ENCODE measurements at places on chromosomes 6 and 20.

DNA sequence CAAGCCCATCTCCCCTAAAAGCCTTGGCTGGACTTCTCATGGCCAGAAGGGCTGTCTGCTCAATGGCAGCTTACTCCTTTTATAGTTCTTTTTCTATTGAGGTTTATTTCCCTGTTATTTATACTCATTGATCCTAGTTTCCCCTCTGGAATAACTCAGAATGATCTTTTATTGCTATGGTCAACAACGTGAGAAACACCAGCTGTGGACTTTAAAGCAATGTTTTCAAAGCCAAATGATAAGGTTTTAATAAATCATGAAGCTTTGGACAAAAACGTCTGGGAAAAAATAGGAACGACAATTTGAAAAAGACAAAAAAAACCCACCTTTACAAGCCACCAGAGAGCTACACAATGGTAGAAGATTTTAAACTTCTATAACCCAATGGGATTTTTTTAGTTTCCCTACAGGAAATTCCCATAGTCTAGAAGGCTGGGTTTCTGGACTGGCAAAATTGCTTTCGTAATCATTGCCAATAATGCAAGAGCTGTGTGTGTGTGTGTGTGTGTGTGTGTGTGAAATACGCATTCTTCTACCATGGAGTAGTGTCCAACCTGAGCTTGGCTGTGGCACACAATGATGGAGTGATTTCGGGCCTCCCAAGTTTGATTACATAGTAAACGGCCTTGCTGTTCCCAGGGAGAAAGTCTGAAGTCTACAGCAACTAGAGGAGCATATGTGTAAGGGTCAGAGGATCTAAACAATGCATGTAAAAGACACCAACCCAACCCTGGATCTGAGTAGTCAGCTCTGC lies 396.0 kb downstream of the SYNE1 start:
- DNase-seq: no peak

DNA sequence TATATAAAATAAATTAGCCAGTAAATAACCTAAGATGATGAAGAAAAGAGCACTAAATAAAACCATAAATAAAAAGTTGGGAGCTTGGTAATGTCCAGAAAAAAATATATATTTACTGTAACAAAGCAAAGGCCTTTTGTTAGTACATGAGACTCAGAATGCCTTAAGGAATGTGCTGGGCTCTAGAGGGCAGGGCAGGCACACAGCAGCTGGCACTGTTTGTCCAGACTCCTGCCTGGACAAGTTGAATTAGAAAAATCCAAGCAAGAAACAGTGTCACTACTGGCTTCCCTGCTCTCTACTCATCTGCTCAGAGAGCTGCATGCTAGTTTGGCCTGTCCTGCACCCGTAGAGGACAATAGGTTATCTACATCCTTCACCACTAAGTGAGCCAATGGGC lies 8.8 kb downstream of the DEFB129 start:
- DNase-seq: no peak

DNA sequence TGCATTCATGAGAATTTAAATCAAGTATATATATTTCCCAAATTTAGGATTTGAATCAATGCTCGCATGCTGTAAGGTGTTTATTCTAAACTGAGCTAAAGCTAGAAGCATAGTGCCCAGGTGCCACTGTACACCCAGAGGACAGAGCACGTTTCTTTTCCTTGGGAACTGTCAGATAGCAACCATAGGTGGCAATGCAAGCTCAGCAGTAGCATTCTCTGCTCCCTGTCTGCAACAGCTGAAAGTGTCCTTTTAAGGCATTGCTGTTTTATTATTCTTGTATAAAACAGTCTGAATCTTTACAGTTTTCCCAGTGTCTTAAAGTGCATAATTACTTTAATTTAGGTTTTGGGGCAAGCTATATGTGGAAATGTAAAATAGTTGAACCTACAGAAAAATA lies 443.4 kb upstream of the MMS22L start:
- DNase-seq: no peak

- DNase-seq: no peak
These were observed 163.8 kb downstream of the MMUT start for GRCh38 chr6:49299279-49299678.

DNA sequence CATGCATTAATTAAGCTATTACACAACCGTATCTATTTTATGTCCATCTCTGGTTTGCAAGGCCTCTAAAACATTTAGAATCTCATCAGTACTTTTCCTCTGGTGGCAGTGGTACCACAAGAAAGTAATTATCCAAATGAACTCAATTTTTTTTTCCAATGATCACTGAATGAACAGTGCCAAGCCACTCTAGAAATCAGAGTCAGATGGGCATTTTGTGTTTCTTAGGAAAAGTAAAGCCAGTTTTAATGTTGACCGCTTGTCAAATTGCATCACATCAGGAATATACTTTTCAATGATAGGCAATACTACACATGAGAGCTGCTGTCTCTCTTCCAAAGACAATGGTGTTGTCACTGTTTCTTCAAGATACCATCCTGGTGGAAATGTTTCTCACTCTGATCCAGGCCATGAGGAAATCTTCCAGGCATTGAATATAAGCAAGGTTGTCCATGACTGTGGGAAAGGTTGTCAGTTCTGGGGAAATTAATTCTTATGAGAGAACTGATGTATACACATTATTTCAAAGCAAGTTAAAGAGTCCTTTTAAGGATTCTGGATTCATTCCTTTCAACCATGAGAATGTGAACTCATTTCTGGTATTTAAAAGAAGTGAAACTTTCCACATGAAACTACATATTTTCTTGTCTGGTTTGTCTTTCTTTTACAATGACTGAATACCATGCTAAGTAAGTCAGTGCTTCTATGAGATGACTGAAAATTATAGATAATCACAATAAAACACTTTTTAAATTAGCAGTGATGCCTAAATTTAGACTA lies 108.8 kb upstream of the TCF21 start:
- DNase-seq: no peak

DNA sequence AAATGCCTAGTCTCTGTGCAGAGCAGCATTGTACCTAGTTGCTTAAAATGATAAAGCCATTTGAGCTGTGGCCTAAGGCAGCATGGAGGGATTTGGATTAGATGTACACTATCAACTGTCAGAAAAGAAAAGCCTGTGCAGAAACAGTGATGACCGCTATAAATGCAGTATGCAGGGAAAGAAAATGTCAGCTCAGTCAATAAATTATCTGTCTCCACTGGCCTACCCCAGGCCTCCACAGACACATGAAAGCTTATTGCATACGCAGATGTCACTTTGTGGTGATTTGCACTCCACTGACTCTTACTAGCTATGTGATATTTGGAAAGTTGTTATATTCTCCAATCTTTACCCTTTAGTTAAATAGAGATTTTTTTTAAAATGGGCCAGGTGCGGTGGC lies 221.9 kb upstream of the OPRM1 start:
- DNase-seq: no peak

DNA sequence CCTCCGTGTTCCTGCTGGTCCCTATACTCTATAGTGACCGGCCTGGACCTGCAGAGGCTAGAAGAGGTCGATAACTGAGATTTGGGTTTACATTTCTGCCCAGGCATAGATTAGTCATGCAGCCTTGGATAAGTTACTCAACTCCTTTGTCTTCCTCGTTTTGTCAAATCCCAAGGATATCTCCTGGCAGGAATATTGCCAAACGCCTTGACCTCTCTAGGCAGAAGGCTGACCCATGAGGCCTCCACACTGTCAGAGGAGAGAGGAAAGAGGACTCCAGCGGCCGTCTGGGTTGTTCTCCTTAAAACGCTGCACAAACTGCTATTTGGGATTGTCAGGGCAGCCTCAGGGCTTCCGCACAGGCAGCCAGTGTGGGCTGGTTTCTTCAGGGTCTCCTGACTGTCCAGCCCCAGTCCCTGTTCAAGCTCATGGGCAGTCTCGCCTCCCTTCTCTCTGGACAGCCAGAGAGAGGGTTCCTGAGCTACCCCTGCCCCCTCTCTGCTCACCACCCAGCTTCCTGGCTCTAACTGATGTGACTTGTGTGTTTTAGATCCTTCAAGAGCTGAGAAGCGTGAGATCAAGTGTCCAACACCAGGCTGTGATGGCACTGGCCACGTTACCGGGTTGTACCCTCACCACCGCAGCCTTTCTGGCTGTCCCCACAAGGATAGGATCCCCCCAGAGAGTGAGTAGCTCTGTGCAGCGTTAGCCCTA lies 44.7 kb upstream of the PCMTD2 start:
- no peak for DNase-seq

- DNase-seq: no peak
These were observed 82.1 kb downstream of the TCP11 start for GRCh38 chr6:35058865-35059522.

DNA sequence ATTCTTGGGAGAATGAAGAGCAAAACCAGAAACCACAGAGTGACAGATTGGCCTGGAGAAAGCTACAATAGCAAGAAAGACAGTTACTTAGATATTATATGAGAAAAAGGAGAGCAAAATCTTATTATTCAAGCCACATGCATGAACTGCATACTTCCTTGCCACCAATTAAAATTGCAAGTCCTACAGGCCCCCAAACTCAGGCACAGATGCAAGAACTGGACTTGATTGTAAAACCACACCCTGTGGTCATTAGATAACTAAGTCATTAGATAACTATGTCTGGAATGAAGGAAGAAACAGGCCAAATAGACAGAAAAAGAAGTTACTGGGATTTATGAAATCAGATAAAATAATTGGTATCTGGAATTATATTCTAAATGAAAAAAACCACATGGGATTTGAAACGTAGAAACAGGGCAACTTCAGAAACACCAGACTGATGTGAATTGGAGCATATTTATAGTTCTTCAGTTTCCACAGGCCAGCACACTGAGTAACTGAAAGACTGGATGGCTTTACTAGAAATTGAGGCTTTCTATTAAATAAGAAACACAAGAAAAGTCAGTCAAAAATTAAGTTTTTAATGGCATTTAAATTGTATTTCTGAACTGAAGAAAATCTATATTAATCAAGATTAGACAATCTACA lies 49.4 kb upstream of the CARMIL1 start:
- no peak for DNase-seq

DNA sequence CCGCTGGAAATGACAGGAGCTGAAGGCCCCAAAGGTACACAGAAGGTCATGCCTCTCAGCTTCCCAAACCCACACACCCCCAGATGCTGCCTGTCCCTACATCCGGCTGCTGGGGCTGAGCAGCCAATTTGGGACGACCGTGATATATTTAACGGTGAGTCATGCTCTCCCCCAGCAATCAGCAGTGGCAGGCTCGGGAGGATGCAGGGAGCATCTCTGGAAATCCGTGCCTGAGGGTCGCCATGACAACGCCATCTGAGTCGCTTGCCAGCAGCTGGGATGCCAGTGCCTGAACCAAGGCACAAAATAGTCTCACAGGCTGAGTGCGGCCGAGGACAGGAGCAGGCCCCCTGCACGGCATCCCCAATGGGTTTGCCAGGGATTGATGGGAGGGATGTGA lies 57.9 kb downstream of the KCNB1 start:
- DNase-seq: no peak

GRCh38 chr6:2706558-2706957 lies 44.2 kb downstream of the MYLK4 start:
- DNase-seq: no peak

DNA sequence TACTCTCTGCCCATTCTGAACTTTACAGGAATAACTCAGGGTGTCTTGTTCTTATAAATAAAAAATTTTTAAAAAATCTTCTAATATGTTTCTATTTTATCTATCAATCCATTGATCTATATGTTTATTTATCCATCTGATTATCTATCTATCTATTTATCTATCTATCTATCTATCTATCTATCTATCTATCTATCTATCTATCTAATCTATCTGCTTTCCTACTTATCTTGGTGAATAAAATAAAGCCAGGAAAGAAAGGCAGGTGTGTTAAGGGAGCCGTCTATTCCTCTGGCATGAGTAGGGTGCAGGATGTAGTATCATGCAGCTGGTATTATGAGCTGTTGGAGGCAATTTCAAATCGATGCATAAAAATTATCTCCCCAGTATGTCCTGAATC lies 153.0 kb downstream of the FOXA2 start:
- no peak for DNase-seq

- no peak for DNase-seq
These were observed 165.0 kb upstream of the SULF2 start for GRCh38 chr20:47950124-47950912.

- DNase-seq: no peak
These were observed 29.5 kb downstream of the SLCO4A1 start for GRCh38 chr20:62671765-62672164.

DNA sequence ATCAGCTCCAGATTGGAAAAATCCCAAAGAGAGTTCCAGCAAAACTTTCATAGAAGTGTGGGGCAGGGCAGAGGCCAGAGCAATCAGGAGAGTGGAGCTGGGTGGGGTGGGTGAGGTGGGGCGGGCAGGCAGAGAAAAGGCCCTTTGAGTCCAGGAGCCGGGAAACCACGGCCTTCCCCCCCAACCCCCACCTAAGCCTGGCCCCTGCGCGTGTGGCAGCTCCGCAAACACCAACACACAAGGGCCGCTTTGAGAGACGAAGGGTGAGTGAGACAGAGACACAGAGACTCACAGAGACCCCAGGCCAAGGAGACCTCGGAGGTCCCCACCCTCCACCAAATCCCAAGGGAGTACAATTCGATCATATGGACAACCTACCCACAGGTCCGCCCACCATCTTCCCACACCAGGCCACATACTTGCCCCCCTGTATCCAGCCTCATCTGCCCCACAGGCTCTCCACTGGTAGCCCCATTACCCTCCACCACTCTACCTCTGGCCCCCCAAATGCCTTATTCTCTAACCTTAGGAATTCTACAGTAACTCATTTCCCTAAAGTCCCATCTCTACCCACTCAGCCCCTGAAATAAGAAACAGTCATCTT lies 1.7 kb downstream of the COL11A2 start:
- no peak for DNase-seq

- no peak for DNase-seq
These were observed 7.7 kb downstream of the TREML2 start for GRCh38 chr6:41193171-41193734.

GRCh38 chr20:36574366-36575135 lies 1.2 kb downstream of the TGIF2 start:
- DNase-seq: peak; percentile 39

- no peak for DNase-seq
These were observed 357.8 kb upstream of the JARID2 start for GRCh38 chr6:14887986-14888574.

DNA sequence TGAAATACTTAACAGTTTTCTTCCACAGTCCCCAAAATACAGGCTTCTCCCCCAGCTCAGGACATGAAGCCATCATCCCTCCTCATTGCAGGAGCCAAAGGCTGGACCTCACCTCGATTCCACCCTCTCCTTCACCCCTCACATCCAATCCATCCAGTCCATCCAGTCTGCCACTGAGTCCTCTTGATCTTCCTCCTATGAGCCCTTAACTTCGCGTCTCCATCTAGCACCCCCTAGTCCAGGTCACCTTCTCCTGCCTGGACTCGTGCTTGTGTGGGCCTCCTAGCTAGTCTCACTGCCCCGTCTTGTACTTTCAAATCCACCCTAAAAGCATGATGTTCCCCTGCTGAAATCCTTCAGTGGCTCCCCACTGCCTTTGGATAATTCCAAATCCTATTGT lies 3.3 kb downstream of the TRIB3 start:
- DNase-seq: no peak

GRCh38 chr6:38730140-38730862 lies 15.2 kb downstream of the DNAH8 start:
- no peak for DNase-seq

Data from CD4-positive, alpha-beta T cell treated with Interleukin-6 at 100 ng/mL for 8 hours (primary cell).